ENCODE measurements at places on chromosomes 4 and X.

GRCh38 chr4:3385711-3386420 lies 55.9 kb upstream of the HGFAC start:
- H3K36me3 ChIP-seq, result peaks cover 10% of the 10 kb centered on the region
- H3K27ac ChIP-seq, result peak overlapping the region; percentile 73

DNA sequence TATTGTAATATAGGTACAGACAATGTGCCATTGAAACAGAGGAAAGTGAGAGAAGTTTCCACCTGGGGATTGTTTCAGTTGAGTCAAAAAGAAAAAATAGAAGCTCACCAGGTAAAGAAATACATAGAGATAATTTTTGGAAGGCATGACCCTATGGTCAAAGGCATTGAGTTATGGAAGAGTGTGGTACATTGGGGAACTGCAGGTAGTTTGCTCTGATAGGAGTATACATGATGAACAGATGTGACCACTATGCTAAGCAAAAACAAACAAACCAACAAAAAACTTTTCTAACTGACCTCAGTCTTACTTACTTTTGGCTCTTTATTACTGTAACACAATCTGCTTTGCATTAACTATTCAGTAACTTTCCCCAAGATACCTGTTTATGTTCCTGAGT lies 85.9 kb downstream of the UGT8 start:
- no peaks in the 10 kb centered on the region for H3K27me3 ChIP-seq
- H3K4me3 ChIP-seq, result no peak overlapping the region
- DNase-seq, result no peak
- peaks cover 14% of the 10 kb centered on the region for H3K4me1 ChIP-seq
- H3K27ac ChIP-seq, result no peak overlapping the region
- H3K36me3 ChIP-seq, result no peaks in the 10 kb centered on the region

- H3K4me3 ChIP-seq, result no peak overlapping the region
- H3K27ac ChIP-seq, result no peak overlapping the region
- no peak for DNase-seq
Observed at GRCh38 chrX:43481576-43481975, 174.5 kb upstream of the MAOA start.

DNA sequence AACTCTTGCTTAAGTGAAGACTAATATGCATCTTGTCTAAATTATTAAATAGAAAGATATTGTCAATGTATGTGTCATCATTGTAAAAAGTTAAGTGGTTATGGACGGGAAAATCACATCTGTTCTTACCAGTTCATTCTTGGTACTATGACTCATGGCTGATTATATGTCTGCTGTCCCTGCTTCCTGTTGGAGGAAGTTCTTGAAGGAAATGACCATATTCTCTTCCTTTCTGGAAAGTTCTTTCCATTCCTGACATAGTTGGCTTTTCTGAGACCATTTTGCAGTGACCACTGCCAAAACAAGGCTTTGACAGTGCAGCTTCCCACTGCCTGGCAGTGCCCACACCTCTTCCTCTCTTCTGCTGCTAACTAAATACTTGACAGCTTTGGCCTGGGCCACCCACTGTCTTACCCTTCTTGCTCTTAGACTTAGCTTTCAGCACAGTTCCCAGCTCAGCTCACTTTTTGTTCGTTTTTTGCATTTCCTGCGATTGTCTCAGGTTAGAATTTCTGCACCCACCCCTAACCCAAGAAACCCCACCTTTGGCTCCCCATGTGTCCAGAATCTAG lies 13.2 kb upstream of the CLDN24 start:
- no peak overlapping the region for H3K27ac ChIP-seq
- DNase-seq, result no peak
- H3K27me3 ChIP-seq, result no peaks in the 10 kb centered on the region
- H3K36me3 ChIP-seq, result no peaks in the 10 kb centered on the region
- H3K4me3 ChIP-seq, result no peak overlapping the region

GRCh38 chrX:30654989-30655607 lies 1.9 kb downstream of the GK start:
- DNase-seq, result no peak
- no peaks in the 10 kb centered on the region for H3K36me3 ChIP-seq
- H3K27ac ChIP-seq, result no peak overlapping the region
- no peak overlapping the region for H3K4me3 ChIP-seq
- peaks cover 11% of the 10 kb centered on the region for H3K4me1 ChIP-seq

DNA sequence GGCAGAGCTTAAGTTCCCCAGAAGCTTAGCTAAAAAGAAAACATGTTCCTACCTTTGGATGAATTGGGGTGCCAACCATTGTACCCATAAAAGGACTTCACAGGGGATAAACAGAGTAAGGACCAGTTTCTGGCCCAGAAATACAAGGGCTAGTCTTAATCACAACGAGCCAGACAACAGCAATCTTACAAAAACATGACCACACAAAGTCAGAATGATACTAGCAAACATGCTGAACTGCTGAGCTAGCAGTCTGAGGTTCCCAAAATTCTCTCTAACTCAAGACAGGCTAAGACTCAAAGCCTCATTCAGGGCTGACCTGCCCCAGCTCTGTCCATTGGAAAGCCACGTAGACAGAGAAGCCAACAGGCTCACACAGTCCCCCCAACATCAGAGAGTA lies 40.3 kb downstream of the ATP11C start:
- H3K4me3 ChIP-seq, result no peak overlapping the region
- H3K27ac ChIP-seq, result peak overlapping the region; percentile 46
- H3K27me3 ChIP-seq, result no peaks in the 10 kb centered on the region
- no peak for DNase-seq
- H3K36me3 ChIP-seq, result no peaks in the 10 kb centered on the region

DNA sequence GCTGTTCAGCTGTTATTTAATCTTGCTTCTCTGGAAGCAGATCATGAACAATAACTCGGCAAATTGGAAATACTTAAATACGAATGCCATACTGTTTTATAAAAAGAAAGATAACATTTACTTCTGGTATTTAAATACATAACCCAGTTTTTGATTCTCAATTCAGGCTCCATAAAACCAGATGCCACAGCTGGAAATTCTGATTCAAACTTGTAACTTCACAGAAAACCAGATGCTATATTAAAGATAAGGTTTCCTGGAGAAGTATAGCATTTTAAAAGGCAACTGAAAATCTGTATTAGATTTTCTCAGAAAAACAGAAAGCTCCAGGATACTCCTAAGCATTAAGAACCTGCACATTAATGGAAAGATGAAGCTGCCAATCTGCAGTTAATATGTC lies 40.2 kb downstream of the STX18 start:
- no peak for DNase-seq
- H3K4me1 ChIP-seq, result peaks cover 15% of the 10 kb centered on the region
- H3K27ac ChIP-seq, result no peak overlapping the region
- H3K36me3 ChIP-seq, result no peaks in the 10 kb centered on the region
- H3K4me3 ChIP-seq, result no peak overlapping the region

GRCh38 chrX:64842492-64842891 lies 133.8 kb downstream of the ZC4H2 start:
- no peak overlapping the region for H3K27ac ChIP-seq
- H3K36me3 ChIP-seq, result no peaks in the 10 kb centered on the region
- H3K4me3 ChIP-seq, result no peak overlapping the region
- no peak for DNase-seq

- no peak for DNase-seq
- H3K27ac ChIP-seq, result no peak overlapping the region
- H3K36me3 ChIP-seq, result peaks cover 6% of the 10 kb centered on the region
- H3K27me3 ChIP-seq, result no peaks in the 10 kb centered on the region
Observed at GRCh38 chrX:139801397-139801813, 93.4 kb upstream of the MCF2 start.

- H3K4me1 ChIP-seq, result peaks cover 27% of the 10 kb centered on the region
- H3K27me3 ChIP-seq, result no peaks in the 10 kb centered on the region
- DNase-seq, result no peak
- no peak overlapping the region for H3K27ac ChIP-seq
- H3K36me3 ChIP-seq, result peaks cover 24% of the 10 kb centered on the region
- no peak overlapping the region for H3K4me3 ChIP-seq
Observed at GRCh38 chr4:123325241-123325681, 71.3 kb upstream of the SPRY1 start.

DNA sequence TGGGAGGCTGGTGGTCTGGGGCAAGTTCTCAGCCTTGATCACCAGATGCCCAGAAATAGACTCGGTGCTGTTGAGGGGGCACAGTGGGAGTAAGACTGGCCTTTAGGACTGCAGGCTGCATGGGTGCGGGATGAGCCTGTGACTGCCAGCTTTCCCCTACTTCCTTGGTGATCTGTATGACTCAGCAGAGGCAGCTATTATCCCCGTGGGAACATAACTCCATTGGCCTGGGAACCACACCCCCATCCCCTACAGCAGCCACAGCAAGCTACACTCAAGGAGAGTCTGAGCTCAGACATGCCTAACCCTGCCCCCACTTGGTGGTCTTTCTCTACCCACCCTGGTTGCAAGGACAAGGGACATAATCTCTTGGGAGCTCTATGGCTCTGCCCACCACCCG lies 20.6 kb downstream of the CLIC2 start:
- H3K27me3 ChIP-seq, result no peaks in the 10 kb centered on the region
- no peak overlapping the region for H3K27ac ChIP-seq
- no peak overlapping the region for H3K4me3 ChIP-seq

GRCh38 chr4:2101346-2102044 lies 42.4 kb downstream of the NAT8L start:
- H3K4me3 ChIP-seq, result no peak overlapping the region
- no peak for DNase-seq
- H3K36me3 ChIP-seq, result peaks cover 5% of the 10 kb centered on the region
- H3K27ac ChIP-seq, result no peak overlapping the region
- no peaks in the 10 kb centered on the region for H3K4me1 ChIP-seq

DNA sequence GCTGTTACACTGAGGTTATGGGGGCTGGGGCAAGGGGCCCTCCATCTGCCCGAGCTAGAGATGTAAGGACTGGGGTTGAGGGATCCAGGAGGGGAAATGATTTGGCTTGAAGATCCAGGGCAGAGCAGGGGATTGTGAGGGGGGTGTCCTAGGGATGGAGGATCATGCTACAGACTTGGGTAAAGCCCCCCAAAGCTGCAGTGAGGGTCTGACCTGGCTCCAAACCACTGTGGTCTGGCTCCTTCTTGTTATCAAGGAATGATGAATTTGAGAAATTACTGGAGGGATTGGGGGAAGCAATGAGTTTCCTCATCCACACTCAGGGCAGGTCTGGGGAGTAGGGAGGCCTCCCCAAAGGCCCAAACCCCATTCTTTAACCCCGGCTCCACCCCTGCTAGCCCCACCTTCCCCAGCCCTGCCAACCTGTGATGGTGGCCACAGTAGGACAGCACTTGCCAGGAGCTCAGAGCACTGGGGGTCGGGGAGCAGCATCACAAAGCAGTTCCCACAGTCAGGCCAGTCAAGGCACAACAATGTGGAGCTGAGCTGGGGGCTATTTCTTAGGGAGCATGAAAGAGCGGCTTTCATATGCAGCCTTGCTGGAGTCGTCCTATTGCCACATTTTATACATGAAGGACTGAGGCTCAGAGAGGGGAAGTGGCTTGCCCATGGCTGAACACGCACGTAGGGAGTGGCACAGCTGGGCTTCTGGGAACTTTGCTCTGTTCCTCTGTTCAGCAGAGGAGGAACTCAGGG lies 165.5 kb downstream of the EFNB1 start:
- no peaks in the 10 kb centered on the region for H3K27me3 ChIP-seq
- no peak for DNase-seq
- H3K4me3 ChIP-seq, result no peak overlapping the region

DNA sequence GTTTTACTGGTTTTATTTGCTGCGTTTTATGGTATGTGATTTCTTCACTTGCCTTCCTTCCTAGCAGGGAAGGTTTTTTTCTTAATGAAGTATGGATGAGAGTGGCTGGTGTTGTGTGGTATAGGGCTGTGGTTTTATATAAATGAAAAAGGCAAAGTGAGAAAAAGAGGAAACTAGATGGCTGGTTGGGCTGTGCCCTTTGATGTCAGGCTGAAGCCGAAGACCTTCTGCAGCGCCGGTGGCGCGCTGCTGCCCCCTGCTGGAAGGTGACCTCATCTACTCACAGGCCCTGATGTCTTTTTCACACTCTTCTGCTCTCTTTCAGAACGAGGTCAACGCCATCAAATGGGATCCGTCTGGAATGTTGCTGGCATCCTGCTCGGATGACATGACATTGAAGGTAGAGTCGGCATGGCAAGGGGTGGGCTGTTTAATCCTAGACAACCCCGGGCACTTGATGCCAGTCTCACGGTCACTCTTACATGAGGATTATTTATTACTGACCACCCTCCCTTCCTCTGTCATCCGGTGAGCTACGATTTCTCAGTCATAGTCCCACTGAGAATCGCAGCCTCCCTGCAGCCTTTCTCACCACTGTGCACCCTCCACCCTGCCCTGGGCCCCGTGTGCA lies 56.6 kb downstream of the GPR143 start:
- peaks cover 36% of the 10 kb centered on the region for H3K36me3 ChIP-seq
- peak; percentile 73 for DNase-seq
- no peak overlapping the region for H3K4me3 ChIP-seq
- H3K27ac ChIP-seq, result no peak overlapping the region
- no peaks in the 10 kb centered on the region for H3K27me3 ChIP-seq

GRCh38 chr4:137266511-137266910 lies 265.8 kb downstream of the PCDH18 start:
- no peak for DNase-seq
- no peaks in the 10 kb centered on the region for H3K27me3 ChIP-seq
- no peak overlapping the region for H3K27ac ChIP-seq
- no peak overlapping the region for H3K4me3 ChIP-seq
- H3K36me3 ChIP-seq, result no peaks in the 10 kb centered on the region
- H3K4me1 ChIP-seq, result peaks cover 14% of the 10 kb centered on the region

GRCh38 chr4:145954924-145955339 lies 16.3 kb upstream of the ZNF827 start:
- no peak overlapping the region for H3K27ac ChIP-seq
- DNase-seq, result no peak
- H3K27me3 ChIP-seq, result no peaks in the 10 kb centered on the region
- no peak overlapping the region for H3K4me3 ChIP-seq
- H3K4me1 ChIP-seq, result peaks cover 7% of the 10 kb centered on the region

Measured in WTC11 (cell line).